ENCODE measurements at places on chromosomes 7 and 10.

- DNase-seq, result no peak
Observed at GRCh38 chr7:118872568-118872967, 648.1 kb downstream of the ANKRD7 start.

- DNase-seq, result peak; percentile 29
Observed at GRCh38 chr7:27112955-27113949, 10.8 kb upstream of the HOXA2 start.

- no peak for DNase-seq
Observed at GRCh38 chr7:117279931-117280557, 42.8 kb downstream of the WNT2 start.

DNA sequence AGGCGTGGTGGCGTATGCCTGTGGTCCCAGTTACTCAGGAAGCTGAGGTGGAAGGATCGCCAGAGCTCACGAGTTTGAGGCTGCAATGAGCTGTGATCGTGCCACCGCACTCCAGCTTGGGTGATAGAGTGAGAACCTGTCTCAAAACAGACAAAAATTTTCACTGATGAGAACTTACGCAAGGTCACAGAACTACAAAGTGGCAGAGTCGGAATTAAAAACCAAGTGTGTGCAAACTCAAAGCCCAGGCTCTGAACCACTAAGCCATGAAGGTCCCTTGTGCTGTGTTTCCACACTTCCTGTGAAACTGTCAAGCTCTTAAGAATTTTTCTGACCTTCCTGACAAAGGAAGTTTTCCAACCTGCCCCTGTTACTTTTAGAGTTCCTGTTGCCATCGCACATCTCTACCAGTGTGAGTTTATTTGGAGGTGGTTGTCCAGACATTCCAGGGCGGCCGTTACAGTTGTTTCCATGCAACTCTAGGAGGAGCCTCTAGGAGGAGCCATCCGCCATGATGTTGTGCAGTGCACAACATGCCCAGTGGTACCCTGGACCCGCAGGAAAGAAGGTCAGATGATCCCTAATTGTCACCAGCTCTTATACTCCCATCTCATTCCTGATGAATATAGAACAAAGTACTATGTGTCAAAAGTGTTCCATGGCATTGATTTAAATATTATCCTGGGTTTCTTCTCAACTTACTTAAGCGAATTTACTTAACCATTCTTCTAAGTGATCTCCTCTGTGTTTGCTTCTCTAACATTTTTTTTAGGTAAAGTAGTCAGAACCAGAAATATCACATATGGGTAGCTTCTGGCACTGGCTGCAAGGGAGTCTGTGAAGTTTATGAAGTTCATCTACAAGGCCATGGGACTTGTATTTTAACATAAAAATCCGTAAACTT lies 49.0 kb upstream of the LYZL1 start:
- no peak for DNase-seq

- no peak for DNase-seq
Observed at GRCh38 chr7:47756636-47757035, 174.7 kb upstream of the TNS3 start.

DNA sequence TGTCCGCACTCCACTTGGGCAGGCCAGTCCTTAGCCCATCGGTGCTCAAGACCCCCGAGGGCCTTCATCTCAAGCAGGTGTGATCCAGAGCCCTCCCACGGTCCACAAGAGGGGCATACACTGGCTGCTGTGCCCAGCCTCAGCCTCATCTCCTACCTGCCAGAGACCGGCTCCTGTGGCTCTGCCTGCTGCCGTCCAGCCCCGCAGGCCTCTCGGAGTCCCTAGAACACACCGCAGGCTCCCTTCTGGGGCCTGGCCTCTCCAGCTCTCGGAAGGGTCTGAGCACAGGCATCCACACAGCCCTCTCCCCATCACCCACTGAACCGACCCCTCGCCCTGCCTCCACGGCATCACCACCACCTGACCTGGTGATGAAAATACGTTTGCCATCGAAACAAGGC lies 147.4 kb downstream of the PRKAG2 start:
- no peak for DNase-seq

- DNase-seq, result no peak
Observed at GRCh38 chr10:74377476-74377875, 226.5 kb downstream of the ADK start.

GRCh38 chr7:33448035-33448434 lies 318.7 kb downstream of the BBS9 start:
- DNase-seq, result no peak

DNA sequence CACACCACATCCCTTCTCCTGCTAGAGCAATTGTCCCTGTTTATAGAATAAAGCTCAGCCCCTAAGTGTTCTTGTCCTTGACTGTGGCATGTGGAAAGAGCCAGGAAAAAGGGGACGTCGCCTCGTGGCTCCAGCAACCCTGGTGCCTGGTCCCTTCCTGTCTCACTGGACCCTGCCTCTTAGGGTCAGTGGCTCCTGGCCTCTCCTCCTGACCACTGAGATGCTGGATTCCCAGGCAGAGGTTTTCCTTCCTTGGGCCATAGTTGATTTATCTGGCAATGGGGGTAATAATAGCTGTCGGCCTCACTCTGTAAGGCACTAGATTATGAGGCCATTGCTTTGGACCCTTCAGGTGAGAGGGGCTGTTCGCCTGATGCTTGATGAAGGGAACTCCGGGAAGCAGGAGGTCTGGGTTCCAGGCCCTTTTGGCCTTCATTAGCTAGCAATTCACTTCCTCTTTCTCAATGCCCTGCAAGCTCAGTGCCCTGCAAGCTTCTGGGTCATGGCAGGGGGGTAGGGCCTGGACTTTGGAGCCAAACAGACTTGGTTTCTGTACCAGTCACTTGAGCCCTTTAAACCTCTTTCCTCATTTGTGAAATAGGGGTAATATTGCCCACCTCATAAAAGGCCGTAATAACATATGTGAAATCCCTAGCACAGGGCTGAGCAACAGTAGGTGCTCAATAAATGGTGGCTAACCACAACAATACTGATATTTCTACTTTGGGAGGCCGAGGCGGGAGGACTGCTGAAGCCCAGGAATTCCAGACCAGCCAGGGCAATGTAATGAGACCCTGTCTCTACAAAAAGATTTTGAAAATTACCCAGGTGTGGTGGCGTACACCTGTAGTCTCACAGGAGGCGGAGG lies 1.1 kb downstream of the ASL start:
- no peak for DNase-seq

DNA sequence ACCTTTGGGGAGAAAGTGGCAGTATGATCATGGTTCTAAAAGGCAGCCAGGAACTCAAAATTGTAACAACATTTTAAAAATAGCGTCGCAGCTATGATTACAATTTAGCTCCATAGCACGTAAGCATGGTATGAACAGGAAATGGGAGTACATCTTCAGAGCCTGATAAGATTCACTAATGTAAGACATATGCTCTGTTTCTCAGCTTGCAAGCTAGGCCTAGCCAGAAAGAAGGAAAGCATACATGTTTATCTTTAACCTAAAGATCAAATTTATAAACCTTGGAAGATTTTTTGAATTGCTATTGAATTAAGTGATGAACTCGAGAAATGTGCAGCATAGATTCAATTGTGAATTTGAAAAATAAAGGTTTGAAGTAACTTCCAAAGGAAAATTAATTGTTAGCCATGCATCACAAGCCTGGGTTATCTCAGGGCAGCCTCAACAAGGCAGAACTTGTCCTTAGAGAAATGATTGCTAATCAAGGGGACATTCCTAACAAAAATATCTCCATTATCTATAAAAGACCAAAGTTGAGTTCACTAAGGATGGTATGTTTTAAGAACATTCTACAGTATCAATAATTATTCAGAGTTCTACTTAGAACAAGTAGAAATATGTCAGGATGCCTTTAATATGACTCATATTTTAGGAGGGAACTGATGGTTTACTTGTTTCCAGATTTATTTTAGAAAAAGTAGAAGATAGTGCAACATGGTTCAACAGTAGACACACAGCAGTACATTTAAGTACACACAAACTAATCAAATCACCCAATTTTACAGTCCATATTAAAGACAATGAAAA lies 38.8 kb upstream of the SEPTIN7 start:
- DNase-seq, result no peak

DNA sequence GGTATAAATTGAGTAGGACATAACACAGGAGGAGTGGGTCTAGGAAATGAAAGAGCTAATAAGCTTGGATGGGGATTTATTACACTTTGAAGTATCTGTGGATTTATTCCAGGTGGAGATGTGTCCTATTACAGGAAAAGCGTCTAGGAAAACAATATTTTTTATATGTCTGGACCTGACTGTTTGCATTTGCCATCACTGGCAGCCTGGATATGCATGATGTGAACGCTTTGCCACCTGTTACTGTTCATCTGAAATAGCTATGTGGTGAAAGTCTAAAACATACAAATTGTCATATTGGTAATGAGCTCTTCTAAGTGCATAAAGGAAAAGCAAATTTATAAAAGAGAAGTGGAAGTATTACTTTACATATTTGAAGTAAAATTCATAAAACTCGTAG lies 31.6 kb upstream of the AGMO start:
- DNase-seq, result no peak

- DNase-seq, result no peak
Observed at GRCh38 chr10:7534480-7534852, 123.6 kb upstream of the SFMBT2 start.

GRCh38 chr7:13069841-13070240 lies 382.4 kb downstream of the ARL4A start:
- no peak for DNase-seq

DNA sequence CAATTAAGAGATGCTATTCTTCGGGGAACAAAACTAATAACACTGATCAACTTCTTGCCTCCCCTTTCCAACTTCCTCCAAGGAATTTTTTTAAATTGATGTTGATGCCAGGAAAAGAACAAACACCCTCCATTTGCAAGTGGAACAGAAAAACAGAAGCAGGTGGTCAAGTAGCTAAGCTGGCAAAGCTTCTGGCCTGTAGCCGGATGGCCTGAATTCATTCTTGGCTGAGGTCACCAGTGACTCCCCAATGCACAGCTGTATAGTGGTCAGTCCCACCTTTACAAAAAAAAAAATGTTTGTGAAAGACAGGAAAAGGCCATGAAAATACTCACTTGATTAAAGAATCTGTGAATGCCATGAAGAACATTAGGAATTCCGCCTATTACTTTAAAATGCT lies 39.1 kb downstream of the DOCK4 start:
- no peak for DNase-seq
